ENCODE measurements at places on chromosomes 3 and 15. TPM values are rescaled to one million over a fixed set of nuclear protein-coding genes. Genes with fewer than 3 reads are reported as not detected.

The TXNRD3 gene
- total RNA-seq, result 8.7 TPM

The KBTBD12 gene
- total RNA-seq, result 0.95 TPM

The CCDC50 gene
- total RNA-seq, result 66.5 TPM

The SPATA12 gene
- total RNA-seq, result 0.15 TPM

The ATP13A4 gene
- total RNA-seq, result 188 TPM

The WDR93 gene
- 1.2 TPM for total RNA-seq
